ENCODE measurements at places on chromosomes 12 and 14. TPM values are rescaled to one million over a fixed set of nuclear protein-coding genes. Genes with fewer than 3 reads are reported as not detected.

GRCh38 chr12:116777245-116777644 is 39.1 kb downstream of the RNFT2 start:
- DNase-seq = no peak
- H3K4me3 ChIP-seq = no peak overlapping the region
- no peaks in the 10 kb centered on the region for H3K27me3 ChIP-seq
- H3K36me3 ChIP-seq = peaks cover 9% of the 10 kb centered on the region
- H3K27ac ChIP-seq = no peak overlapping the region

The MYH6 gene
- not detected for total RNA-seq

DNA sequence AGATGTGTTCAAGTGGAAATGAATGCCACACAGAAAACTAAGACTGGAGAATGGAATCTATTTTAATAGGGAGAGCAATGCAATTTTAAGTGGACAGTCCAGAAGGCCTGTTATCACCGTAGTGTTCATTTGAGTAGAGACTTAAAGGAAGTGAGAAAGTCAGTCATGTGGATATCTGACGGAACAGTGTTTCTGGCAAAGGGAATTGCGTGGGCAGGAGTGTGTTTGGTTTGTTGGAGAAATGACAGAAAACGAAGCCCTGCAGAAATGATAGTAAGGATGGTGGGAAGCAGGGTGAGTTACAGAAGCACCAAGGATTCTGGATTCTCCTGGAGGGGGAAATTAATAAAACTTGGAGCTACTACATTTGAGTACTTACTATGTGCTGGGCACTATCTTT is 776.6 kb downstream of the MED13L start:
- H3K27ac ChIP-seq = no peak overlapping the region
- H3K4me3 ChIP-seq = no peak overlapping the region
- no peaks in the 10 kb centered on the region for H3K4me1 ChIP-seq
- DNase-seq = no peak

The TMEM117 gene
- 0.68 TPM for total RNA-seq

The NDUFA9 gene
- total RNA-seq = 148 TPM

The CTSG gene
- total RNA-seq = not detected

DNA sequence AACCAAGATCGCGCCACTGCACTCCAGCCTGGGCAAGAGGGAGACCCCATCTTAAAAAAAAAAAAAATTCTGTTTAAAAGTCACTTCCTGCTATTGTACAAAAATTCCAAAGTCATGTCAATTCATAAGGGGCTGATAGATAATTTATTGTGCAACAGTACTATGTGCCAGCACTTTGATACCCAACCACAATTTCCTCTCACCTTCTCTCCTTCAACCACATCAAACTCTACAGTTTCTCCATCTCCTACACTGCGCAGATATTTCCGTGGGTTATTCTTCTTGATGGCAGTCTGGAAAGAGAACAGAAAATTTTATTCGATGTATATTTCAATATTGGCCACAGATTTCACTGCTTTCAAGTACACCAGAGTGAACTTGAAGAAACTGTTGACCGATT is 7.6 kb downstream of the YBX3 start:
- H3K27ac ChIP-seq = peak overlapping the region; percentile 60
- no peak overlapping the region for H3K4me3 ChIP-seq
- peaks cover 73% of the 10 kb centered on the region for H3K36me3 ChIP-seq

DNA sequence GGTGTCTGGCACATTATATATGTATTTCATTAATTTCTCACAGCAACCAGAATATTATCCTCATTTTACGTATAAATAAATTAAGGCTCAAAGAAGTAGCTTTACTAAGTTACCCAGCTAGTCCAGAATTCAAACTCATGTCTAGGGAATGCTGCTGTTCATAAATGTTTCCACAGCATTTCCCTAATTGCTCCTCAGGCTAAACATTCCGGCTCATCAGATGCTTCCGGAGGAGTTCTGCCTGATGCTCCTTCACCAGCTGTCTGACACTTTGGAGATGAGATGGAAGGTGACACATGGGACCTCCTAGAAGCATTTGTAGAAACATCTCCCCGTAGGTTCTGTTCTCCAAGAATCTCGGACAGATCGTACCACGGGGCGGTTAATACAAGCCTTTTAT is 12.1 kb downstream of the KRT85 start:
- H3K36me3 ChIP-seq = no peaks in the 10 kb centered on the region
- no peak overlapping the region for H3K27ac ChIP-seq
- H3K4me3 ChIP-seq = no peak overlapping the region
- DNase-seq = no peak
- H3K27me3 ChIP-seq = peaks cover 4% of the 10 kb centered on the region

GRCh38 chr12:28086521-28087155 is 103.6 kb upstream of the CCDC91 start:
- no peak overlapping the region for H3K27ac ChIP-seq
- no peak for DNase-seq

DNA sequence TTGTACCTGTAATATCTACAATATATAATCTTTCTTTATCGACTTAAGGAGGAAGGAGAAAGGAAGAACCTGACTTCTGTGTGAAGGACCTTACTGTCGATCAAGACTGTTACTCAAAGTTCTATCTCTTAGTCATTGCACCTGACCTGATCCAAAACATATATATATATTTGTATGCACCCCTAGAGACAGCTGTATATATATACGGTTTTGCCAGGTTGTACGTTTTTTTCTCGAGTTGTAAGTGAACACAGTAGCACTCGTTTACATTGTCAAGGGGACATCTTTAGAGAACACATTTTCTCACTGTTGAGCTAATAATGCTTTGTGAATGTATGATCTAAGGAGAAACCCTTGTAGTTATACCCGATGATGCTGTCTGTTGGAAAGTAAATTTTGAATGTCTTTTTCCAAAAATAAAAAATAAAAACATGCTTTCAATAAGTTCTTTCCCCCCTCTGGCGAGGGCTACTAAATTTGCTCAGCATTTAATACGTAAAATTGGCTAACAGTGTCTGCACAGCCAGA is 536 bp upstream of the SLC35E3 start:
- H3K27me3 ChIP-seq = no peaks in the 10 kb centered on the region
- no peak for DNase-seq
- H3K27ac ChIP-seq = peak overlapping the region; percentile 95
- H3K36me3 ChIP-seq = peaks cover 22% of the 10 kb centered on the region
- H3K4me1 ChIP-seq = peaks cover 29% of the 10 kb centered on the region

Measured in activated naive CD8-positive, alpha-beta T cell treated with anti-CD3 and anti-CD28 coated beads for 36 hours (primary cell).